Glomerular endothelial cell (primary cell): ENCODE measurements at places on chromosomes 6 and 20. TPM values are rescaled to one million over a fixed set of nuclear protein-coding genes. Genes with fewer than 3 reads are reported as not detected.

Gene COL21A1
- 0.29 and 0.82 TPM in 2 replicates for total RNA-seq

Gene OTOR
- total RNA-seq = not detected in 2 replicates

Gene HRH3
- not detected in 2 replicates for total RNA-seq

Gene ADGB
- not detected in 2 replicates for total RNA-seq

Gene OR2H1
- not detected in 2 replicates for total RNA-seq

Gene ANGPT4
- not detected in 2 replicates for total RNA-seq

Gene SLC2A4RG
- total RNA-seq = 44.2 and 81.2 TPM in 2 replicates

Gene BICRAL
- 5.5 and 6.2 TPM in 2 replicates for total RNA-seq

Gene CEP43
- total RNA-seq = 9.7 TPM in 2 replicates

Gene TPD52L2
- total RNA-seq = 189 and 209 TPM in 2 replicates

Gene MDFI
- total RNA-seq = 28.2 and 34.7 TPM in 2 replicates

Gene TREML1
- total RNA-seq = not detected in 2 replicates

Gene C6orf141
- 17.9 and 28.1 TPM in 2 replicates for total RNA-seq

Gene ABHD16B
- total RNA-seq = not detected in 2 replicates

Gene TMEM217
- 13.8 and 15.7 TPM in 2 replicates for total RNA-seq

Gene TRDN
- total RNA-seq = not detected in 2 replicates

Gene CYP21A2
- not detected in 2 replicates for total RNA-seq

Gene ATP5F1E
- total RNA-seq = 27.9 and 41.7 TPM in 2 replicates

Gene FAXC
- 0.82 and 2.5 TPM in 2 replicates for total RNA-seq

Gene PABPC1L
- total RNA-seq = 2.1 and 13.6 TPM in 2 replicates

Gene GFOD1
- total RNA-seq = 18.2 and 34.3 TPM in 2 replicates

Gene LGSN
- total RNA-seq = not detected in 2 replicates

Gene SSTR4
- not detected in 2 replicates for total RNA-seq

Gene TCP11
- total RNA-seq = 0.41 TPM in 1 of 2 replicates, not detected in the other

Gene GGTLC1
- total RNA-seq = not detected in 2 replicates

Gene TFAP2C
- 0.10 and 0.35 TPM in 2 replicates for total RNA-seq

Gene PLAGL1
- 25.6 and 31.0 TPM in 2 replicates for total RNA-seq

Gene CNKSR3
- total RNA-seq = 13.3 and 21.1 TPM in 2 replicates

Gene CRISP2
- total RNA-seq = not detected in 2 replicates

Gene MCHR2
- total RNA-seq = not detected in 2 replicates

Gene TUBB1
- not detected in 2 replicates for total RNA-seq

Gene SMLR1
- total RNA-seq = not detected in 2 replicates

Gene BACH2
- total RNA-seq = 0.87 and 1.2 TPM in 2 replicates

Gene GRM1
- 0.05 and 0.06 TPM in 2 replicates for total RNA-seq

Gene ADGRF1
- total RNA-seq = 0.82 TPM in 1 of 2 replicates, not detected in the other

Gene EGFL8
- 6.1 and 7.1 TPM in 2 replicates for total RNA-seq

Gene NHLRC1
- total RNA-seq = 3.6 and 3.8 TPM in 2 replicates

Gene PGC
- not detected in 2 replicates for total RNA-seq

Gene BPIFB2
- total RNA-seq = not detected in 2 replicates

Gene HLA-DRA
- 0.41 TPM in 1 of 2 replicates, not detected in the other for total RNA-seq

Gene TMC2
- total RNA-seq = not detected in 2 replicates

Gene DDR1
- 9.1 and 18.7 TPM in 2 replicates for total RNA-seq

Gene LY6G6D
- total RNA-seq = not detected in 2 replicates
